ENCODE measurements at places on chromosomes 13 and 19.
A peak's percentile ranks its signal among the peaks of the same experiment; 100 is the strongest.

DNA sequence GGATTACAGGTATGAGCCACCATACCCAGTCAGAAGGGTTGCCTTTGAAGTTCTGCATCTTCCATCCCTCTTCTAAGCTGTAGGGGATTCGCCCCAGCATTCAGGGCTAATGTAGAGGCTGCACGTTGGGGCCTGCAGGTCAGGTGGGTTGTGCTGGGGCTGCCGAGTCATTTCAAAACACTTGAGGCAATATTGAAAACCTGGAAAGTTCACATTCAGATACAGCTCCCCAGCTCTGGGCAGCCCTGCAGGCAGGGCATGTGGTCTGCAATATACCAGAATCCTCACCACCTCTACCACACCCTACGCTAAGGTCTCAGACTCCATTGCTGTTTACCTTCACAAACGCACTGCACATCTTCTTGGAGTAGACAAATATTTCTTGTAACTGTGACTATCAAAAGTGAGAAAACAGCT, 24.6 kb downstream of the CCNE1 start:
- peak; percentile 63 for DNase-seq

- no peak for DNase-seq
Measured at GRCh38 chr13:26909477-26909876, 148.9 kb upstream of the GPR12 start.

- no peak for DNase-seq
Measured at GRCh38 chr19:38878575-38879399, 712 bp upstream of the RINL start.

GRCh38 chr13:72194523-72194922, 327.5 kb upstream of the DACH1 start:
- no peak for DNase-seq

GRCh38 chr13:63567031-63567430, 2151.4 kb upstream of the PCDH20 start:
- DNase-seq = no peak

- no peak for DNase-seq
Measured at GRCh38 chr13:70736622-70737317, 628.5 kb upstream of the KLHL1 start.

GRCh38 chr13:30845297-30846214, 60.5 kb upstream of the MEDAG start:
- no peak for DNase-seq

Data from stimulated activated naive CD8-positive, alpha-beta T cell treated with anti-CD3 and anti-CD28 coated beads, Interleukin-15, Interleukin-2, amounts not matched to agents 100 U/mL and 50 U/mL, for 24 hours (primary cell).